ENCODE measurements at places on chromosomes 7 and 10. TPM values are rescaled to one million over a fixed set of nuclear protein-coding genes. Genes with fewer than 3 reads are reported as not detected.

- no peak for DNase-seq
- no peak overlapping the region for H3K27ac ChIP-seq
- no peak overlapping the region for H3K4me3 ChIP-seq
- H3K4me1 ChIP-seq, result no peaks in the 10 kb centered on the region
- peaks cover 6% of the 10 kb centered on the region for H3K27me3 ChIP-seq
These were observed 360.9 kb upstream of the RNF32 start for GRCh38 chr7:156279635-156280034.

GRCh38 chr10:84683550-84683949 lies 355.2 kb downstream of the CCSER2 start:
- DNase-seq, result no peak
- H3K36me3 ChIP-seq, result no peaks in the 10 kb centered on the region
- no peak overlapping the region for H3K27ac ChIP-seq
- no peak overlapping the region for H3K4me3 ChIP-seq
- no peaks in the 10 kb centered on the region for H3K4me1 ChIP-seq

GRCh38 chr10:101833466-101833865 lies 10.1 kb downstream of the KCNIP2 start:
- H3K27me3 ChIP-seq, result no peaks in the 10 kb centered on the region
- no peak overlapping the region for H3K4me3 ChIP-seq
- DNase-seq, result no peak
- H3K27ac ChIP-seq, result peak overlapping the region; percentile 2
- H3K36me3 ChIP-seq, result no peaks in the 10 kb centered on the region
- peaks cover 61% of the 10 kb centered on the region for H3K4me1 ChIP-seq

- H3K27me3 ChIP-seq, result no peaks in the 10 kb centered on the region
- H3K27ac ChIP-seq, result no peak overlapping the region
- DNase-seq, result no peak
- no peak overlapping the region for H3K4me3 ChIP-seq
- H3K36me3 ChIP-seq, result no peaks in the 10 kb centered on the region
These were observed 102.1 kb upstream of the MDFIC start for GRCh38 chr7:114819616-114820362.

GRCh38 chr10:84903320-84903719 lies 574.9 kb downstream of the CCSER2 start:
- no peaks in the 10 kb centered on the region for H3K27me3 ChIP-seq
- no peak overlapping the region for H3K27ac ChIP-seq
- no peak for DNase-seq
- no peaks in the 10 kb centered on the region for H3K36me3 ChIP-seq
- no peaks in the 10 kb centered on the region for H3K4me1 ChIP-seq
- H3K4me3 ChIP-seq, result no peak overlapping the region

GRCh38 chr7:39588416-39588815 lies 22.2 kb downstream of the YAE1 start:
- no peaks in the 10 kb centered on the region for H3K27me3 ChIP-seq
- no peak overlapping the region for H3K4me3 ChIP-seq
- H3K27ac ChIP-seq, result no peak overlapping the region

DNA sequence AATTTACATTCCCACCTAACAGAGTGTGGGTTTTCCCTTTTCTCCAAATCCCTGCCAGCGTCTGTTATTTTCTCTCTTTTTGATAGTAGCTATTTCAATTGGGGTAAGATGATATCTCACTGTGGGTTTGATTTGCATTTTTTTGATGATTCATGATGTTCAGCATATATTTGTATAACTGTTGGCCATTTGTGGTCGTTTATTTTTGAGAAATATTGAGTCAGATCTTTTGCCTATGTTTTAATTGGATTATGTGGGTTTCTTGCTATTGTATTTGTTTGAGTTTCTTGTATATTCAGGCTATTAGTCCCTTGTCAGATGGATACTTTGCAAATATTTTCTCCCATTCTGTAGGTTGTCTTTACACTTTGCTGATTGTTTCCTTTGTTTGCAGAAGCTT lies 193.8 kb downstream of the ABCA13 start:
- H3K27me3 ChIP-seq, result peaks cover 4% of the 10 kb centered on the region
- H3K4me1 ChIP-seq, result no peaks in the 10 kb centered on the region
- no peak for DNase-seq
- H3K36me3 ChIP-seq, result no peaks in the 10 kb centered on the region
- no peak overlapping the region for H3K27ac ChIP-seq
- H3K4me3 ChIP-seq, result no peak overlapping the region

- H3K4me3 ChIP-seq, result no peak overlapping the region
- H3K27ac ChIP-seq, result no peak overlapping the region
- H3K36me3 ChIP-seq, result peaks cover 3% of the 10 kb centered on the region
- H3K4me1 ChIP-seq, result peaks cover 8% of the 10 kb centered on the region
- peaks cover 49% of the 10 kb centered on the region for H3K27me3 ChIP-seq
- no peak for DNase-seq
These were observed 76.9 kb upstream of the STEAP1B start for GRCh38 chr7:22576612-22577469.

DNA sequence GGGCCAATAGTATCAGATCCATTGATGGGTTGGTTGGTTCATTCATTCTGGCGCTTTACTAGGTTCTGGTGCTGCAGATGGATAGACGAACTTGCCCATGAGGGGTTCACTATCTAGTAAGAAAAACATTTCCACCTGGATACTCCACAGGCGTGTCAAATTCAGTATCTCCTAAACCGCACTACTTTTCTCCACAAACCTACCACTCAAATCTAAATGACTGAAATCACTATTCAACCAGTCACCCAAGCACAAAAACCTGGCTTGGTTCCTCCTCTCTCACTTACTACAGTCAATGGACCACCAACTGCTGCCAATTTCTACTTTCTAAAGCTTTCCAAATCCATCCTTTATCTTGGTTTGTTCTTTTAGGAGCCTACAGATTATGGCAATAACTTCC lies 572 bp downstream of the AGK start:
- no peak for DNase-seq
- no peaks in the 10 kb centered on the region for H3K27me3 ChIP-seq
- H3K36me3 ChIP-seq, result peaks cover 32% of the 10 kb centered on the region
- peaks cover 38% of the 10 kb centered on the region for H3K4me1 ChIP-seq

DNA sequence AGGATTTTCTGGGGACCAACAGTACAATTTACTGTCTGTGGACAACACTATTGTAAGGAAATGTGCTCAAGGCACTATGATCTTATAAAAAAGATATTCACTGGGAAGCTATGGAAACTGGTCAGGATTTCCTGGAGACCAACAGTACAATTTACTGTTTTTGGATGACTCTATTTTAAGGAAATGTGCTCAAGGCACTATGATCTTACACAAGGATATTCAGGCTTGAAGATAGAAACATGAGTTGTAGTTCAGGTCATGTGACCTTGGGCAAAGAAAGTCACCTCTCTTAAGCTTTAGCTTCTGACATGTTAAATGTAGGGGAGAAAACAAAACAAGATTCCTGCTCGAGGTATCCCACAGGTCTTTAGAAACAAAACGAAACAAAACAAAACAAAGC lies 1.7 kb upstream of the ITPRID1 start:
- no peak overlapping the region for H3K27ac ChIP-seq
- no peak overlapping the region for H3K4me3 ChIP-seq
- no peaks in the 10 kb centered on the region for H3K36me3 ChIP-seq
- no peaks in the 10 kb centered on the region for H3K27me3 ChIP-seq
- DNase-seq, result no peak

IKZF1 gene
- total RNA-seq, result 379 TPM

OR2F2 gene
- not detected for total RNA-seq

MGAM2 gene
- not detected for total RNA-seq

AKR1C2 gene
- total RNA-seq, result not detected
